ENCODE measurements at places on chromosomes 3 and 15. TPM values are rescaled to one million over a fixed set of nuclear protein-coding genes. Genes with fewer than 3 reads are reported as not detected.

GRCh38 chr3:71208211-71209095, 375.1 kb downstream of the FOXP1 start:
- DNase-seq: no peak

The PLA2G4E gene
- total RNA-seq: 8.7 TPM

DNA sequence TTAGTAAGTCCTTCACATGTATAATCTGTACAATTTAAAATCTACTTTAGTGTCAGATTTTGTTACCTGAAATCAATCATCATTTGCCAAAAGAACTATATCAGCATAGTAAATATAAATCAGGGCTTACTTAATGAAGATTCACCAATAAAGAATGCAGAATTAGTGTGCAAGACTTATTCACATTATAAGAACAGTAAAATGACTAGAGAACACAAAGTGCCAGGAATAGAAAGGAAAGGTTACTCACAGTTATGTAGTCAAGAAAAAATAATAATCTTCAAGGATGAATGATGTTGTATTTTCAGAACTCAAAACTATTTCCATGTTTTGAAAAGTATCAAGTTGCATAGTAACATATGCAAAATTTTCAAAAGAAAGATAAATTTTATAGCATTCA, 891.9 kb downstream of the ROBO1 start:
- DNase-seq: no peak

GRCh38 chr3:164018500-164018899, 1059.8 kb downstream of the SI start:
- no peak for DNase-seq

DNA sequence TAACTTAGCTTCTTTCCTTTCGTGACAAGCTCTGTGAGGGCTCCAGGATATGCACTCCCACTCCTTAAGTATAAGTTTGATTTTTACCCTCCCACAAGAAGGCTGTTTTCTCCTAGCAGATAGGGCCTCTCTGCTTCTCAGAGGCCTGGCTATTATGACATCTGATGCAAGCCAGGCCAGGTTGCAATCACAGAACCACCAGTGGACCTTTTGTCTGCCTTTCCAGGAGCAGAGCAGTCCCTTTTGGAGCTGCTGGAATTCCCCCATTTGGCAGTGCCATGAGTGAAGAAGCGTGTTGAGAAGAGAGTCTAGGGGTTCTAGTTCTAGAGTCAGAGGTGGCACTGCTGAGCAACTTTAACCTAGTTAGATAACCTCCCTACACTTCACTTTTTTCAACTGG, 1004.3 kb upstream of the SEMA6D start:
- no peak for DNase-seq

All from esophagus squamous epithelium (tissue), 5 donors.